ENCODE measurements at places on chromosomes 16 and 17.

DNA sequence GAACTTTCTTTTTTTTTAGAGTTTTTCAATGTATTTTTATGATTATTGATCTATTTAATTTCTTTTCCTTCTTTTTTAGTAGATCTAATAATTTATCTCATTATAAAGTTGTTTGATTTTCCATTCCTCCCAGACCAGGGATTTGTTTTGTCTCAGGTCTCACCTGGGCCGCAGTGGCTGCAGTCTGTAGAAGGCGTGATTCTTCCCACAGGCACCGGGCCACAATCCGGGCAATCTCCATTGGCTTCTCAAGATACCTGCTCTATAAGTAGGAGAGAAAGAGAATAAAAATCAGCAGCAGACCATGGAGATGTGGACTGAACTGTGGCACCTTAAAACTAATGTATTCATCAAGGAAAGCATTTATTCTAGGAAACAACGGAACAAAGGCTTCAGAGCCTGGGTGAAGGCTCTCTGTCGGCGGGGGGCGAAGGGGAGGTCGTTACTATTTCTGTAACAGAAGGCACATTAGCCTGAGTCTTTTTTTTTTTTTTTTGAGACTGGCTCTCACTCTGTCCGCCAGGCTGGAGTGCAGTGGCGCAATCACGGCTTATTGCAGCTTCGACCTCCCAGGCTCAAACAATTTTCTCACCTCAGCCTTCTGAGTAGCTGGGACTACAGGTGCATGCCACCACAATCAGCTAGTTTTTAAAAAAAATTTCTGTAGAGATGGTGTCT is 42.7 kb downstream of the STAT3 start:
- DNase-seq = no peak

GRCh38 chr16:64012166-64012565 is 1109.7 kb downstream of the CDH11 start:
- DNase-seq = no peak

DNA sequence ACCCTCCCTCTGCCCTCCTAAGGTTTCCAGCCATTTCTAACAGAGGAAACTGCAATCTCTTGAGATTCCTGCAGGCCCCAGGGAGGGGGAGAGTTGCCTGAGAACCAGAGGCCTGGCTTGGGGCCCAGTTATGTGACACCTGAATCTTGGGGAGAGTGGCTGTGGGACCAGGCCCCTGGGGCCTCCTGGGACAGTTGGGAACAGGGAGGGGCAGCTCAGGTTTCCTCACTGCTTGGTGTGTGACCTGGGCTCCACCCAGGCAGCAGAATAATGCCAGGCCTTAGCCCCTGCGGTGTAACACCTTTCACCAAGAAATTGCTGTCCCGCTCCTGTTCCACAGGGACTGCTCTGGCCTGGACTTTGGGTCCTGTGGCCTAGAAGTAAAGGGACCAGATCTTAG is 44.3 kb upstream of the CRHR1 start:
- DNase-seq = no peak

- no peak for DNase-seq
These were observed 52.4 kb downstream of the CFDP1 start for GRCh38 chr16:75380870-75381269.

DNA sequence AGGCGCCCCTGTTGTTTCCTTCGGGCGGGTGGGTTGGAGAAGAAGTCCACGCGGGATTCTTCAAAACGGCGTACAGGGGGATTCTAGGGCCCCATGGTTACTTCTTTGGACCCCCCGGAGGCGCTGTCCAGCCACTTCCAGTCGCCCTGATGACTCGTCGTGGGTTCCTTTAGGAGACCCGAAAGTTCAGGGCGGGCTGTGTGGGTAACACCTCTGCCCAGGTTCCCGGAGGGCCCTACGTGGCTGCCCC is 716 bp upstream of the HIC1 start:
- DNase-seq = no peak

DNA sequence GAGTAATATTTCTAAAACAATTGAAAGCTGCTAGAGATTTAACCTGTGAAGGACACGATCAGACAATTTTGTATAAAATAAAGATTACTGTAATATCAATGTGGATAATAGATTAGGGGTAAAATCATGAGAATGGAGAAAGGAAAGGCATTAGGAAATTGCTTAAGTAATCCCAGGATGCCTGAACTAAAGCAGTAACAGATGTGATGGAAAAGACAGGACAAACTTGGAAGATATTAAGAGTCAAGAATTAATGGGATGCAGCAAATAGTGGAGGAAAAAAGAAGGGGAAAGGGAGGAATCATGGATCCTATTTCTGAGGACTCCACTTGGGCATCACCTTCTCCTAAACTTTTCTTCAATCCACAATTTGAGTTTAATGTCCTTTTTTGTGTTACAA is 437.1 kb upstream of the PMFBP1 start:
- no peak for DNase-seq

- DNase-seq = no peak
These were observed 14.7 kb downstream of the MPP2 start for GRCh38 chr17:43892647-43892952.
